NCI-H2029 treated with DMSO at 0.1 percent for 48 hours (cell line): ENCODE measurements at places on chromosomes 6 and 20.

DNA sequence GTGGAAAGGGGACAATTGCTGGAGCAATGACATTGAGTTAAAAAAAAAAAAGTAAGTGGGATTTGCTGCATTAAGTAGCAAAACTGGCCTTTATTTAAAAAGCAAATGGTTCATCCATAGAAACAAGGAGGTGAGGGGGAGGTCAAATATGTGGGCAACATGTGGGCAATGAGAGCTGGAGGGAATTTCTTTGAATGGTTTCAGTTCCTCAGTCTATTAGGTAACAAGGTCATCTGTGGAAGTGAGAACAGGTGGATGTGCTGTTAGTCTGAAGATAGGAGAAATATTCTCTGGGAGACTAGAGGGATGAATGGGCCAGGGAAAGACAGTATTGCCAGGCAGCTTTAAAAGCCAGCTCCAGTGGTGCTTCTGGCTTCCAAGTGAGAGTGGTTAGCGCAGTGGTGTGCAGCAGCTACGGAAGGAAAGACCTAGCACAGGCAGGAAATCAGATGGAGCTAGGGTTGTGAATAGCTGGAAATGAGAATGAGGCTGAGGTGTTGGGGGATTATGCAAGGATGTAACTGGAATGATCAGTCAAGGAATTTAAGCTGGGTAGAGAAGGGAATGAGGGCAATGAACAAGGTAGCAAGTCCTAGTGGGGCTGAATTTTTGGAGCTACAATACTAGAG is 727.6 kb downstream of the PTPRT start:
- no peak for DNase-seq

DNA sequence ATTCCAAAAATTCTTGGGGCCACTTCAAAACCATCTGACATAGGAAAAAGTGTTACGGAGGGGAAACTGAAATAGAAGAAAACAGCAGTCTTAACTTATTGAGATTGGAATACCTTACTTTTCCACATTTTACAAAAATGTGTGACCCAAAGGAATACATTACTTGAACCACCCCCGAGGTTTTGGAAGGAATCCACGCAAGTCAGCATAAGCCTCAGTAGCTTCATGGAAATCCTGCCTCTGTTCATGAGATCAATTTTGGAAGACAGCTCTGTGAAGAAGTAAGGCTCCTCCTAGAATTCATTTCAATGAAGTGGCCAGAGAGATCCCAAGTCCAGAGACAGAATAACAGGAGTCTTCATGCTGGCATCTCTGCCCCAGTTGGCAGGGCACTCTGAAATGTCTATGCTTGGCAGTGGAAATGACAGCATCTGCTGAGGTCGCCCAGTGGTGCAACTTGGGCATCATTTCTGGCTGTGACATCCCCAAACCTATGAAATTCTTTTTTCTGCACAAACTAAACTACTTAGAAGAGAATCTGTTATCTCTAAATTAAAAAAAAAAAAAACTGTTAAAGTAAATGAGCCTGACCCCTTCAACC is 132.5 kb downstream of the EPM2A start:
- DNase-seq = no peak

- DNase-seq = peak; percentile 50
Measured at GRCh38 chr6:149717588-149718458, at the start of gene LATS1. LATS1 (minus strand) TSS chr6:149718101; CDS start chr6:149702126, 15,975 bp downstream.

- DNase-seq = no peak
Measured at GRCh38 chr20:32670773-32671455, 2.8 kb downstream of the C20orf203 start.

DNA sequence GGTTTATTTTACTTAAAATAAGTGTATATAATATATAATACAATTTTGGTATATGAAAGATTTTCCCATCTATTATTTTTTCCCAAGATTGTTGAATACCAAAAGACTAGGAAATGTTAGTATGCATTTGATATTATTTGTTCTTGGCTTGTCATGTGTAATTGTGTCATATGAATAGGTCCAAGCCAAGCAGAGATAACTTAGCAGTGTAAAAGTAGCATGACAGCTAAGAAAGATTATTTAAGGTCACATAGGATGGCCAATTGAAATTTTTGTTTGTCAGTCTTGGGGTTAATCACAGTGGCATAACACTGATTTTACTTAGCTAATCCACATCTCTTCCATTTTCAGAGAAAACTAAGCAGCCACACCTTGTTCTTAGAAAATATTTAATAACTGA is 38.8 kb upstream of the RSPO3 start:
- no peak for DNase-seq

- no peak for DNase-seq
Measured at GRCh38 chr6:31948753-31949413, 3.0 kb downstream of the CFB start.

GRCh38 chr6:14058029-14058695 is 59.4 kb upstream of the CD83 start:
- DNase-seq = no peak

DNA sequence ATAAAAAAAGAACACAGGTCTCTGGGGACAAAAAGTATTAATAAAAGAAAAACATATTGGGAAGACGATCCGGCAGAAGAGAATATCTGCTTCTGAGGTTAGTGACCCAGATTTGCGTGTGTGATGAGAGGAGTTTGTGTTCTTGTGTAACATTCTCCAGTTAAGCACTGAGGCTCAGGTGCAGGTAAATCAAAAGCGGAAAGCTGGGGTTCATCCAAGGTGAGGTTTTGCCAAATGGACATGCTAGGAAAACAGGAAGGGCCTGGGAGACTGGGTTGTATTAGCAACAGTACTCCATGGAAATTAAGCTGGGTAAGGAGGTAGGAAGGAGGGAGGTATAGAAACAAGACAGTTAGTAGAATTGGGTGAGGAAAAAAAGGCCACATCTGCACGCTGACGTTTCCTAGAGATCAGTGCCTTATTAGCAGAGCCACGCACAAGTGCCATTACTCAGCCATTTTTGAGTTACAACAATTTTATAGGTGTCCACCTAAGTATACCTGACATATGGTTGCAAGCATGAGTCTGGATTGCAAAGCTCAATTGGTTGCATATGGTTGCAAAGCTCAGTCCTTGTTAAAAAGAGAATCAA is 139.6 kb downstream of the ZMYND8 start:
- DNase-seq = no peak

GRCh38 chr6:81790034-81790433 is 37.6 kb upstream of the TENT5A start:
- no peak for DNase-seq

DNA sequence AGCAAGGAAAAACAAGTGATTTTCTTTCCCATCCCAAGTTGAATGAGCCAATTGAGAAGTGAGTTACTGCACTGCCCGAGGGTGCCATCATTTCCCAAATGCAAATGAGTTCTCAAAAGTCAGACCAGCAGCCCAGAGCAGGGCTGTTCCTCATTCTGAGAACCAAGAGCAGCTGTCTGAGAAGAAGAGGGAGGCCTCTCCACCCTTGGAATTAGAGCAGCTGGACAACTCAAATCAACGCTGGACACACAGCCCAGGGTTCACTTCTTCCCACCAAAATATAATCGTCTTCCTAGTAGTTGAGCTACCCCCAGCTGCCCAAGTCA is 4.6 kb upstream of the PREX1 start:
- DNase-seq = no peak
